GM10248 (cell line): ENCODE measurements at places on chromosomes 12 and 14.

- DNase-seq: no peak
Measured at GRCh38 chr12:41530441-41530840, 342.3 kb downstream of the PDZRN4 start.

GRCh38 chr14:34993426-34993825 is 10.6 kb downstream of the SRP54 start:
- DNase-seq: no peak

- no peak for DNase-seq
Measured at GRCh38 chr14:80942191-80942600, 658 bp upstream of the CEP128 start.

DNA sequence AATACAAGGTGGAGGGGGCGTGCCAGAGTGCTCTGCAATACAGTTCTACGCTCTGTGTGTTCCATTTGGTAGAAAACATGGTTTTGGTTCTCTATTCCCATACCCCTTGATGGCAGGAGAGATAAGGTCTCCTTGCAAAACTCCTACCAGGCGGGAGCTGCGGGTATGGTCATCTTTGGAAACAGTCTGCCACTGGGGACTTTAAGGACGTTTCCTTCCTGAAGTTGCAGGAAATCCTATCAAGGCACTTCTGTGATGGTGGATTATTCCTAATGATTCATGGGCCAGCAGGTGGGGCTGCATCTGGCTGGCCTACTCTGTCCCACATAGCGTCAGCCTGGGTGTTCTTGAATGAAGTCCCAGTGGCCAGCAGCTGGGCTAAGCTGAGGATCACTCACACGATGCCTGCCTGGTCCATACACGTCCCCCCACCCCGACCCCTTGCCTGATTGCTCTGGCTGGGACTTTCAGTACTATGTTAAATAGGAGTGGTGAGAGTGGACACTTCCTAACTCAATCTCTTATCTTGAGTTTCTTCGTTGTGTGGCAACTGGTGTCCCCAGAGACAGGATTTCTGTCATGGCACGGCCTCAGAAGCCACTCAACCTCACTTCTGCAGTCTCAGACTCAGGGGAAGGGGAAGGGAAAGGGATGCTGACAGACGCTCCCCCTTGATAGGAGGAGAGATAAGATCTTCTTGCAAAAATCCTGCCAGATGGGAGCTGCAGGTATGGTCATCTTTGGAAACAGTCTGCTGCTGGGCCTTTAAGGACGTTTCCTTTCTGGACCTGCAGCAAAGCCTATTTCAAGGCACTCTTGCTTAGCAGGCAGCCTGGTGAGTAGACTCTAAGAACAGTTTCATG is 61.0 kb upstream of the FKBP4 start:
- no peak for DNase-seq

GRCh38 chr14:54709444-54709843 is 142.5 kb downstream of the SAMD4A start:
- DNase-seq: peak; percentile 53

DNA sequence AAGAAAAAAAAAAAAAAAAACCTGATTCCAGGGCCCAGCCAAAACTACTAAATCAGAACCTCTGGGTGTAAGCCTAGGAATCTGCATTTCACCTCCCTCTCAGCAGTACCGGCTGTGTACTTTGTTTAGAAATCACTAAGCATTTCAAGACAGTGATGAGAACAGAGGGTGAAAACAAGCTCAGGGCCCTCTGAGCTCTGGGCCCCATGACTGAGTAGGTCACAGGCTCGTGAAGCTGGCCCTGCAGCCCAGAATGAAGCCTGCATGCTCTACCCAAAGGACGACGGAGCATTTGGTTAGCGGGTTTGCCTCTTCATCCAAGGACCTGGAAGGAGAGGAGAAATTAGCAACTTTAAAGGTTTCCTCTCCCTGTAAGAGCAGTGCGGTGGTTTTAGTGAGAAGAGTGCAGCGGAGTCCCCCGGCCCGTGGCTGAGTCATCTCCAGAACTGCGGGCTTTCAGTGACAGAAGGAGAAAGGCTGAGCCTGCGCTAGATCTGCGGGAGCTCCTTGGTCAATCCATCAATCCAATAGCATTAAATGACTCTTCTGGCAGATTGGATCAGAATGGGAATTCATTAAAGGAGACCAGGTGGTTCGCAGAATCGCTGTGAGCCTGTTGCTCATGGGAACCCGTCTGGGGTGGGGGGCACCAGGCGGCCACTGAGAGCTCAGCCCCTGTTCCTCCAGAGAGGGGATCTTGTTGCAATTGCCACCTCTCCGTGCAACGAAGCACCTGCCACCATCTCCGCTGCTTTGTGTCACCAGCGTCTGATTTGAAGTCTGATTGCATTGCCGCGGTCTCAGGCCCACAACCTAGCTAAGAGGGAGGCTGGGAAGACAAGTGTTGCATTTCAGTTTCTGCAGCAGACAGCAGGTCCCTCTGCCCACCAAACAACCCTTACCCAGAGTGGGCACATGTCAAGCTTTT is 7.3 kb downstream of the IL31 start:
- DNase-seq: peak; percentile 68

GRCh38 chr12:131818821-131819585 is 9.2 kb upstream of the MMP17 start:
- no peak for DNase-seq

DNA sequence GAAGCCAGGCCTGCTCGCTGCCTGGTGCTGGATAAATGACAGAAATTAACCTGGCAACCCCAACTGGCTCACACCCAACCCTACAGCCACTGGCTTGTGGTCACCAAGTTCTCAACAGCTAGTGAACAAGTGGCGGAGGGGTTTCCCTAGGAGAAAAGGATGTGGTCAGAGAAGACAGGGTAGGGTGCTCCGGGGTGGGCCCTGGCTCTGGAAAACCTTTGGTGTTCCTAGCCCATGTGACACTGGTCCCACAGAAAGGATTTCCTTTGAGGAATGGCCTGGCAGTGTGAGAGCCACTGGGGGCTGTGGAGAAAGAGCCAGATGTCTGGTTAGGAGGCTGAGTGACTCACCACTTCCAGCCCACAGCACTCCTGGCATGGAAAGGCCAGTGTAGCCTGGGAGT is 8.7 kb downstream of the SYNE3 start:
- DNase-seq: no peak

DNA sequence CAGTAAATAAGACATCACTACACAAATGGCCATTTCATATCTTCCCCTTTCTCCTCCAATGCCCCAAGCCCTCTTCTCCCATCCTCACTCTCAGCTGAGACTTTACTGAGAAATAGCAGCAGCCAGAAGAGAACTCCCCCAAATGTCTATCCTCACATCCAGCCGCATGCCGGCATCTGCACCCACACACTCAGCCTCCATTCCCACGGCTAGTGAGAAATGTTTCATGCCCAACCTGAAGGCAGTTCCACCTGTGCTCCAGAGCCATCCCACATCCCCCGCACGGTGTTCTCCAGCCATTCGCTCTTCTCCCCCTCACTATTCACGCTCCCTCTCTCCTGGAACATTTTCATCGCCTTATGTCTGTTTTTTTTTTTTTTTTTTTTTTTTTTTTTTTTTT is 208.7 kb upstream of the DIO3 start:
- DNase-seq: no peak

DNA sequence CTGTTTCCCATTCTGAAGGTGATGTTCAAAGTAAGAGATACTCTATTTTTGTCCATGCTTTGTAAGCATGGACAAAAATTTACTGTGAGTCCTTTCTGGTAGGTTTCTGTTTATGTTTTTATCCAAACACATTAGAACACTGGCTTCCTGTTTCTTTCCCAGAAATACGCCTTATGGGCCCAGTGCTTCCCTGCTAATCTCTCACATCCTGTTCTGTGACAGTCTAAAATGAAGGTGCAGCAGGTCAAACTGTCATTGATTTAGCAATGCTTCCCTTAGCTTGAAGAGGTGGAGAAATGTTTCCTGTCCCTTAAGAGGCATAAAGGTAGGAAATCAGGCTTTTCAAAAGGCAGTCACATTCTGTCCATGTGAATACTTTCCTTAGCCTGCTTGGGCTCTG is 305.6 kb downstream of the RPS29 start:
- no peak for DNase-seq

- no peak for DNase-seq
Measured at GRCh38 chr14:70366911-70367310, 7.4 kb upstream of the COX16 start.

- no peak for DNase-seq
Measured at GRCh38 chr14:61322799-61323290, 1.5 kb downstream of the PRKCH start.

DNA sequence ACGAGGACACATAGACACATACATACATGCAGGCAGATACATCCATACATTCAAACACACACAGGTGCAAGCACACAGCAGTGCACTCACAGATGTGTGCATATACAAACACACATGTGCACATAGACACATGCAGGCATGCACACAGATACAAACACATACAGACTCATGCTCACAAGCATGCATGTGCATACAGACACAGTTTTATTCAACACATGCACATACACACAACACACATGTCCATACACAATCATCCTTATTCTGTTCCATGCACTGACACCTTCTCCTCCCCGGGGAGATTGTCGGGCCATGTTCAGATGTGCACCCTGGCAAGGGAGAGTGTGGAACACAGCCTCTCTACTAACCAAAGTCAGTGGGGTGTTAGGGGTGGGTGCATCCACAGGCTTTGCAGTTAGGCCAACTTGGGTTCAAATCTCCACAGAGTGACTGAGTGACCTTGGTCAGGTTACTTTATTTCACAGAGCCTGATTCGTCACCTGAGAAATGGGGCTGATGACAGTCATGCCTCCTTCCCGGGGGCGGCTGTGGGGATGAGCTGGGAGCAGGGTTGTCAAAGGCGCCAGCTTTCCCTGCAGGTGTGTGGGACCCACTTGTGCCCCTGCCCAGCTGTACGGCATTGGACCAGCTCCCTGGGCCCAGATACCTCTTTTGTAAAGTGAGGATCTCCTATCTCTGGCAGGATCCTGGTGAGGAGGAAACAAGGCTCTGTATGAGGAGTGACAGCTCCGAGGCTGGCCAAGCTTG is 250.1 kb downstream of the SLC41A2 start:
- DNase-seq: no peak

GRCh38 chr14:105841022-105842009 is 314.9 kb downstream of the TMEM121 start:
- DNase-seq: no peak

DNA sequence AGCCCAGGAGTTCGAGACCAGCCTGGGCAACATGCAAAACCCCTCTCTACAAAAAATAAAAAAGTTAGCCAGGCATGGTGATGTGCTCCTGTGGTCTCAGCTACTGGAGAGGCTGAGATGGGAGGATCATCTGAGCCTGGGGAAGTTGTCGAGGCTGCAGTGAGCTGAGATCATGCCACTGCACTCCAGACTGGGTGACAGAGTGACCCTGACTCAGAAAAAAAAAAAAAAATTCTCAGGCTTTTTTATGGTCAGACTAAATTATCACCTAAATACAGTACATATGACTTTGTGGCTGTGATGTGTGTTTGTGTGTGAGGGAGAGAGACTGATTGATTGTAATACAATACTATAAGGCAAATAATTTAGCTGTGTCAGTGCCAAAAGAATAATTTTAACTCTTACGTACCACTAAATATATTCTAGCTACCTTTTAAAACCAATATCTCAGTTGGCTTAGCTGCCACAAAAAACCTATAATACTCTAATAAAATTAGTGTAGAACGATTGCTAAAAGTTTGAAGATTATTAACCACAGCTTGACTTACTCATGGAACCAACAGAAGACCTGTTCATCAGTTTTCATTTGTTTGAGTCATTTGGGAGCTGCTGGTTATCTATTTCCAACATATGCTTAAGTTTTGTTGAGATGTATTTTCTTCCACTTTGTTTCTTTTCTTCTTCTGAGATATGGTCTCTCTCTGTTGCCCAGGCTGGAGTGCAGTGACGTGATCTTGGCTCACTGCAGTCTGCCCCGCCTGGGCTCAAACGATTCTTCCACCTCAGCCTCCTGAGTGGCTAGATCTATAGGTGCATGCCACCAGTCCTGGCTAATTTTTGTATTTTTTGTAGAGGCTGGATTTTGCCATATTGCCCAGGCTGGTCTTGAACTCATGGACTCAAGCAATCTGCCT is 58.0 kb downstream of the DIP2B start:
- no peak for DNase-seq

GRCh38 chr12:27779920-27780611 is at the start of the genes KLHL42 and MANSC4:
KLHL42 (plus strand) TSS chr12:27780233; CDS start chr12:27780331, 98 bp downstream.
MANSC4 (minus strand) TSS chr12:27780236; CDS start chr12:27771276, 8,960 bp downstream.
- DNase-seq: peak; percentile 85

GRCh38 chr12:79532907-79533288 is 157.9 kb downstream of the PAWR start:
- no peak for DNase-seq

DNA sequence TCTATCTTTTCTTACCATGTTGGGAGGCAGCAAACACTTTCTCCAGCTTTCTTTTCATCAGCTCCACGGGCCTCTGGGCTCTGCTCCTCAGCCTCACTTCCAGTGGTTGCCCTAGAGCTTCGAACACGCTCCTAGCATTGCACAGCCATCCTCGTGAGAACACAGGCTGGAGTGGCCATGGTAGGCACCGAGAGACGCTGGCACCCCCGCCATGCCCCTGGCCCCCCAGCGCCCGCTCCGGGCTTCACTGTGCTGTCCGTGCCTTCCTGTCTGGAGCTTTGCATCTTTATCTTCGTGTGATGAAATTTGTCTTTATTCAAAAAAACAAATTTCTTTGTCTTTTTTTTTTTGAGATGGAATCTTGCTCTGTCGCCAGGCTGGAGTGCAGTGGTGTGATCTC is 352.2 kb downstream of the TMEM121 start:
- no peak for DNase-seq

GRCh38 chr12:13900718-13901117 is 80.7 kb downstream of the GRIN2B start:
- DNase-seq: no peak

GRCh38 chr14:51870606-51871005 is 10.2 kb downstream of the GNG2 start:
- DNase-seq: no peak

DNA sequence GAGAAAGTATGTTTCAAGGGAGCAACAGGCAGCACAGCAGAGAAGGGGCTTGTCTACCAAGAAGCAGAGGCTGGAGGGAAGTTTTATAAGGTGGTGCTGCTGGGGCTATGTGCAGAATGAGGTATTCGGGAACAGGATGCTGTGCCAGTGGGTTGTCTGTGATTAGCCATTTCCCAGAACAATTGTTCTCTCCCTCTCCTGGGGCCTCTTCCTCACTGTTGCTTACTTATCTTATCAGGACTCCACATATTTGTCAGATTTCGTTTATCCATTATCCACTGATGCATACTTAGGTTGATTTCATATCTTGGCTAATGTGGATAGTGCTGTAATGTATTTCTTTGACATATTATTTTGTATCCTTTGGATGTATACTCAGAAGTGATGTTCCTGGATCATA is 195.1 kb upstream of the RTL1 start:
- no peak for DNase-seq

GRCh38 chr14:26959972-26960660 is 362.3 kb upstream of the NOVA1 start:
- DNase-seq: no peak

- DNase-seq: no peak
Measured at GRCh38 chr12:52845946-52846345, 2.8 kb downstream of the KRT78 start.

DNA sequence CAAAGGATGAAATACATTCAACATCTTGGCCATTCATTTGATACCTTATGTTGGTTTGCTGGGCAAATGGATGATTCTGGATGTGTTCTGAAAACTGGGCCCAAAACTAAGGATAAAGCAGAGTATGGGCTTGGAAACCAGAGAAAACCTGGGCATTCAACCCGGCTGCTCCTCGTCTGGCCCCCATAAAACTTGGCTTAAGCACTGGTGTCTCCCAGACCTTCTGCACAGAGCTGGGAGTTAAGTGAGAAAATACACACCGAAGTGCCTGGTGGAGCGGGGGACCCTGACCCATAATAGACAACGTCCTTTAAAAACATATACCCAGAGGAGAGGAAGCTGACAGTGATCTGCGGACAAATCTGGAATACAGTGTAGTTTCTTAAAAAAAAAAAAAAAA is 112.5 kb downstream of the FOXN3 start:
- no peak for DNase-seq
